ENCODE measurements at places on chromosomes 12 and 14. TPM values are rescaled to one million over a fixed set of nuclear protein-coding genes. Genes with fewer than 3 reads are reported as not detected.

- DNase-seq, result no peak
Observed at GRCh38 chr14:44497148-44497547, 9.9 kb downstream of the FSCB start.

- DNase-seq, result no peak
Observed at GRCh38 chr12:124085419-124086296, 112.6 kb downstream of the ZNF664 start.

DNA sequence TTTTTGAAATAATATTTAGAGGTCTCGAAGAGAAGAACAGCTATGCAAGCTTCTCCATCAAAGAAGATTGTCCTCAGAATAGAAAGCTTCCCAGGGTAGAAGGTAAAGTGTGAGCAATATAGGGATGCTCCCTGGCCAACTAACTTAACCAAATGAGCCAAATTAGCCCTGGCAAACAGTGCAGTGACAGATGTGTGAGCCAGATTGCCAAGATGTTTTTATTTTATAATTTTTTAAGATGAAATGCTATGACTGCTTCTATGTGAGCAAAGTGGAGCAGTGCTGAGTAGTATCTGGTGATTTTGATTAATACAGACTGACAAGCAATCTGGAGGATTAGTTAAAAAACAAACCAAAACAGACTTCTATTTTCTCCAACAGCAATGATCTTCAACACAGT lies 202.1 kb downstream of the NOVA1 start:
- no peak for DNase-seq

GRCh38 chr12:96986883-96987523 lies 79.9 kb downstream of the NEDD1 start:
- no peak for DNase-seq

DNA sequence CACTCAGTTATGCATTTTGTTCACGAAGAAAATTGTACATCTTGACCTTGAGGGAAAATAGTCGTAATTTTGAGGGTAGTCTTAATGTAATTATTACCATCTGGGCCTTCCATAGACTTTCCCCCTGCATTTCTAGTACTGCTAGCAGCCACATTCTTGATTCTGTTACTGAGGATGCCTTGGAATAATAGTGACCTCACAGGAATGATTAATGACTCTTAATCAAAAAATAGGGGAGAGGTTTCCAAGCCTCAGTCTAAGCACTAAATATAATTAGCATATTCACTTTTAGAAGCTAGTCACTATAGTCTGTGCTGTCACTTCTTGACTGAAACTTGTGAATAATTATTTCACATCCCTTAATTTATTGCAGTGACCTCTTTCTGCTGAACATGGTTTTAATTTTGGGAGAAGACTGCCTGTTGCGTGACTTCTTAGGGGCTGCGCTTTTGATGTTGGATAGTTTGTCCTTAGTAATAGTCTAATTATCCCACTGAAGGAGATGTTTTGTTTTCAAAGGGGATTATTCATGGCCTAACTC lies 400.5 kb downstream of the ADAMTS20 start:
- no peak for DNase-seq

GRCh38 chr12:124160097-124160756 lies 134.7 kb upstream of the RFLNA start:
- DNase-seq, result no peak

DNA sequence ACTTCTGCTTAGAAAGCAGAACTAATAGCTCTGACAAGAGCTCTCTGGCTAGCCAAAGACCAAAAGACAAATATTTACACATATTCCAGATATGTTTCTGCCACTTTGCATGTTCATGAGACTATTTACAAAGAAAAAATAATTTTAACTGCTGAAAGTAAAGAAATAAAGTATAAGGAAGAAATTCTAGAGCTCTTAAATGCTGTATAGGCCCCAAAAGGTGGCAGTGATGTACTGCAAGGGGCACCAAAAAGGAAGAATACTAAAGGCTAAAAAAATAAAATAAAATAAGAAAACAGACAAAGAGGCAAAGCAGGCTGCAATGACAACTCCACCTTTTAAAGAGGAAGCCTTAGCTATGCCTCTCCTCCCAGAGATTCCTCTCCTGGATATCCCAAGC lies 23.0 kb downstream of the KLRK1 start:
- DNase-seq, result no peak

GRCh38 chr14:22070119-22070982 lies 396.7 kb upstream of the OR4E1 start:
- DNase-seq, result peak; percentile 65

GRCh38 chr14:101563654-101564443 lies 2.6 kb downstream of the DIO3 start:
- no peak for DNase-seq

DNA sequence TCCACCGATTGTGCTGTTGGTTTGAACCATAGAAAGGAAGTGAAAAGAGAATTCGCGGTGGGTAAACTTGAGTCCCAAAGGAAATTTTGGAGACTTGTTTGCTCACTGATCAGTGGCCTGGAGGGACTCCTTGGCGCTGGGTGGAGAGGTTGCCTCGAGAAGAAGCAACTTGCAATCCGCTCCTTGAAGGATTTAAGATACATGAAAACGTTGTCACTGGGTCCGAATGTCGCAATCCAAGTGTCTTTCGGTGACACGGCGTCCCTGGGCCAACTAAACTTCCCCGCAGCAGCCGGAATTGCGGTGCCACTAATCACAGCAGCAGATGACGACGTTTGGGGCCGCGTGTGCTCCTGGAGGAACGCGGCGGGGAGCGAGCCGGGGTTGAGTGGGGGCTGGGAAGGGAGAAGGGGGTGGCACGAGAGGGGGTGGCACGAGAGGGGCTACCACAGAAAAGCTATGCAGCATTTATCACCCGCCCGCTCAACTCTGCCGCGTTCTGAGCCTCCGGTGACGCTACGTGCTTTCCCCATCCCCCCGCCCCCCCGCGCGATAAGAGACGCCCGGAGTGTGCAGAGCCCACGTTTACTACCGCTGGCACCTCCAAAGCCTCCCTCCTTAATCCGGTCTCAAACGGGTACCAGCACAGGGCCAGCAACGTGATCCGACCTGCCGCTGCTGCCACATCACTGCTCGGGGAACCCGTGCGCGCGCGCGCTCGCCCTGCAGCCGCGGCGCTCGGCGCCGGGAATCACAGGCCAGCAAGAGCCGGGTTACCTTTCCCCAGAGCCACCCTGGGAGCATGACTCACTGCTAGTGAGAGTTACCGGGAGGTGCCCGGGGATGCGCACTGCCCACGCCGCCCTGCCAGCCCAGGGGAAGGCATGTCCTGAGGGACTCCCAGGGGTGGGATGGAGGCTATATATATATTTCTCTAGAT lies 833 bp upstream of the BHLHE41 start:
- peak; percentile 83 for DNase-seq

GRCh38 chr14:21802441-21802840 lies 128.8 kb upstream of the OR4E1 start:
- DNase-seq, result no peak

GRCh38 chr12:68844788-68845695 lies 37.1 kb downstream of the MDM2 start:
- no peak for DNase-seq

- no peak for DNase-seq
Observed at GRCh38 chr14:22026527-22026926, 352.9 kb upstream of the OR4E1 start.

DNA sequence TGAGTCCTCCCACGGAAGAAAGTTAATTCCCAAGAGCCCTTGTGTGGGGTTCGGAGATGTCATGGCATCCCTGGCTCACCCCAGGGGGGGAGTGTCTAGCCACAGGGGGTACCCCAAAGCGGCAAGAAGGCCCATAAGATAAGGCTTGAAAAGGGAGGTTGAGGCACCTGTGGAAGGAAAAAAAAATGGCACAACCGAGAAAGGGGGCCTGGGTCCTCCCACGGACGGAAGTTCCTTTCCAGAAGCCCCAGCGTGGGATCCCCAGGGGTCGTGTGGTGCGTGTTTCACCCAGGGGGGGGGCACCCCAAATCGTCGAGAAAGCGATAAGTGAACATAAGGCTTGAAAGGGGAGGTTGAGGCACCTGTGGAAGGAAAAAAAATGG lies 266.7 kb downstream of the ALG10 start:
- no peak for DNase-seq

GRCh38 chr12:21638054-21638891 lies 19.4 kb downstream of the LDHB start:
- DNase-seq, result no peak

GRCh38 chr14:61668282-61668681 lies 27.0 kb upstream of the HIF1A start:
- no peak for DNase-seq

DNA sequence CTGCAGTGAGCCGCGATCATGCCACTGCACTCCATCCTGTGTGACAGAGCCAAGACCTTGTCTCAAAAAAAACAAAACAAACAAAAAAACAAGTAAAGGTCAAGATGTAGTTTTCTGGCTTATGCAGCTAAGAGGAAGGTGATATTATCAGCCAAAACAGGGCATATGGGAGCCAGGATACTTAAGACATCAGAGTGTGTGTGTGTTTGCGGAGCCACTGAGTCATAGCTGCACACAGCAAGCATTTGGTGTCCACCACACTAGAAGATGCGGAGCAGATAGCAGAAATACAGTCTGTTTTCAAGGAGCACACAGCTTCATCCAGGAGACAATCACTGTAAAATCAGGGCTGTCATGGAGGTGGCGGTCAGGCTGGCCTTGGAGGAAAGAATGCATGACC lies 72.6 kb upstream of the REP15 start:
- no peak for DNase-seq

DNA sequence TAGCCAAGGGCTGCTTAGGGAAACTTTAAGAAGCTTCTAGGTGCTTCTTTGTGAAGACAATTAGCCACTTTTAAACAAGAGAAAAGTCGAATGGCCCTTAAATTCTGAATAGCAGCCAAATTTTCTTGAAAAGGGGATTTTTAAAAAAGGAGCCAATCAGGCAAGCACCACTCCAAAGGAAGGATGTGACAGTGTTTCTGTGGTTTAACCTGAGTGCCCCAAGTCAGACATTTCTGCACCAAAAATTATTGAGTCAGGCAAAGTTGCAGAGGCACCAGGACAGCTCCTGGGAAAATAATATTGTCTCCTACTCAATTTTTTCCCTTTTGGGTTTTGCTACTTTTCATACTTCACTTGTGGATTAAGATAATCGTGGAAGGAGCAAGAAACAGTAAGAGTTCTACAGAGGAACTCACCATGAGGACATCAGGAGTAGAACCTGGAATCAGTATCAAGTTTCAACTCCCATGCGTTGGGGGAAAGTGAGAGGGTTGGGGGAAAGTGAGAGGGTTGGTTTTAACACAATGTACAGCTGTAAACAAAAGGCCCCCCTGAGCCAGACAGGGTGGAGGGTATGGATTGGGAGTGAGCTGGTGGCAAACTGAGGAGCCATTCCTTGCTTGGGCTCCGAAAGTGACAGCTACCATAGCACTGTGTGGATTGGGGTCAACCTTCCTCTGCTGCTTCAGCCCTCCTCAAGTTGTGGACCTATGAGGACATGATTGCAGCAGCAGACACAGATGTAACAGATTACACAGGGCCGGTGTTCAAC lies 90.8 kb downstream of the SLC38A1 start:
- no peak for DNase-seq

GRCh38 chr12:50024805-50025186 lies 498 bp downstream of the RACGAP1 start:
- DNase-seq, result no peak

DNA sequence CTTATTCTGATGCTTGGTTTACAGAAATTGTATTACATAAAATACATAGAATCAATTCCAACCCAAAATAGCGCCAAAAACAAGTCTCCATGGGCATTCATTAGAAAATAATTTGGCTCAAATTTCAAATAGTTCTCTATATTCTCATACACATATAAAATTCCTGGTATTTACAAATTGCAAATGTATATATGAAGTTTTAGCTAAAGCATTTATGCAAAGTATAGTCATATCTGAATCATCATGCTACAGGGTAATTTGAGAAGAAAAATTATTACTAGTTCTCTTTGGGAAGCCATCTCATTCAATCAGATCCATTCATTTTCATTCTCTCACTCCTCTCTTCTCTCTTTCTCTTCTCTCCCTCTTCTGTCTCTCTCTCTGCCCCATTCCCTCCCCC lies 257.8 kb downstream of the DPF3 start:
- no peak for DNase-seq

- DNase-seq, result no peak
Observed at GRCh38 chr14:67131691-67132090, 57.5 kb upstream of the GARIN2 start.

DNA sequence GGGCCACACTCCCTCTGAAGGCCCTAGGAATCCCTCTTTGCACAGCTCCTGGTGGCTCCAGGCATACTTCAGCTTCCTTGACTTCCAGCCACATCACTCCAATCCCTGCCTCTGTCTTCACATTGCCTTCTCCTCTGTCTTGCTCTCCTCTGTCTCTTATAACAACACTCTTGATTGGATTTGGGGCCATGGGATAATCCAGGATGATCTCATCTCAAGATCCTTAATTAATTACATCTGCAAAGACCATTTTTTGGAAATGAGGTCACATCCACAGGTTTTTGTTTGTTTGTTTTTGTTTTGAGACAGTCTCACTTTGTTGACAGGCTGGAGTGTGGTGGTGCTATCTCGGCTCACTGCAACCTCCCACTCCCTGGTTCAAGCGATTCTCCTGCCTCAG lies 88.7 kb downstream of the TMTC1 start:
- DNase-seq, result no peak

DNA sequence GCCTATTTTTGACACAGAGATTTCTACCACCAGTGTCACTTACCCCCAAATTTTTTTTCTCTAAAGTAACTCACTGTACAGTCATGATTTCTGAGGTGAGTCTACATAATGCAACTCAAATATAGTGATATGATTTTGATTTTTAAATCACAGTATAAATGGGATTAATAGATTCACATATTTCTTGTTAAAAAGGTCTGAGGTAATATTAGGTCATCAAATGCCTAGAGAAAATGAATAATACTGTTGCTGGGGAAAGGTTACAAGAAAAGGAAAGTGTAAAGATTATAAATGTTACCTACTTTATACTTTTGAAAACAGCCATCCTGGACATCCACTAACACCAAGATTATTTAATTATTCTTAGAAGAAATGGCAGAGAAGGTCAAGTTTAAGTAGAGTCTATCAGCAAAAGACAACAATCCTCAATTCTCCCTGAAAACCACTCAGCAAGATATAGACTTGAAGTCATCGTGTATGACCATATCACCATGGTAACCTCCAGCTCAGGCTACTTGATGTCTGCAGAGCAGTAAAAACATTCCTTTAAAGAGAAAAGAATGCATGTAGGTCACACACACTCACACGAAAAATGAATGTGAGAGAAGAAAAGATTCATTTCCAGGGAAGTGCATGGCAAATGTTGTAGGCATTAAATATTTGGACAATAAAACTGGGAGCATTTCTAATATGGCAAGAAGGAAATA lies 58.7 kb downstream of the CCDC59 start:
- no peak for DNase-seq

- no peak for DNase-seq
Observed at GRCh38 chr14:68622856-68623255, 170.0 kb downstream of the ZFP36L1 start.

GRCh38 chr12:101866615-101867373 lies 10.6 kb upstream of the DRAM1 start:
- no peak for DNase-seq

The BATF gene
- total RNA-seq, result 2.3 TPM

The RASSF8 gene
- total RNA-seq, result 81.4 TPM

The UBE3B gene
- total RNA-seq, result 40.4 TPM

The HHIPL1 gene
- 2.1 TPM for total RNA-seq
